ENCODE measurements at places on chromosomes 2 and 18.

- DNase-seq = no peak
These were observed 675 bp upstream of the SPIRE1 start for GRCh38 chr18:12658426-12659138.

DNA sequence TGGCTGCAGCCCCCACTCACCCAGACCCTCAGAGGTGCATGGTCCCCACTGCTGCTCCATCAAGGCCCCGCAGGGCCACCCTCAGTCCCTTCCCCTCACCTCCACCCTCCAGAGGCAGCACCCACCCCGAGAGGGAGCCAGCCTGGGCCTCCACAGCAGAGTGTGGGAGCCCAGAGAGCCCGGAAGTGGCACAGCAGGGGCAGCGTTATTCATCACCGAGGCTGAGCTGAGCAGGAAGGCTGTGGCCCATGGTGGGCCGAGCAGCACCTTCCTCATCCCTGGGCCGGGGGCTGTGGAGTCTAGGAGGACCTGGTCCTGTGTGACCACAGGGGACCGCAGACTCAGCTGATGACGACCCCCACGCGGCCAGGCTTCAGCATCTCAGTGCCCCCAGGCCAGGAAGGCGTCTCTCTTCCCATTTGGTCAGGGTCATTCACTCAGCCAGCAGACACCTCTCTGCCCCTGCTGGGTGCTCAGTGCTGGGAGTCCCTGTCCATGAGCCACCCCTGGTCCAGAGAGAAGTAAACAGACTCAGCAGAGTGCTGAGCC is 258.1 kb downstream of the ATAD2B start:
- DNase-seq = no peak

- DNase-seq = no peak
These were observed 493.8 kb downstream of the FBXO15 start for GRCh38 chr18:73653827-73654226.

DNA sequence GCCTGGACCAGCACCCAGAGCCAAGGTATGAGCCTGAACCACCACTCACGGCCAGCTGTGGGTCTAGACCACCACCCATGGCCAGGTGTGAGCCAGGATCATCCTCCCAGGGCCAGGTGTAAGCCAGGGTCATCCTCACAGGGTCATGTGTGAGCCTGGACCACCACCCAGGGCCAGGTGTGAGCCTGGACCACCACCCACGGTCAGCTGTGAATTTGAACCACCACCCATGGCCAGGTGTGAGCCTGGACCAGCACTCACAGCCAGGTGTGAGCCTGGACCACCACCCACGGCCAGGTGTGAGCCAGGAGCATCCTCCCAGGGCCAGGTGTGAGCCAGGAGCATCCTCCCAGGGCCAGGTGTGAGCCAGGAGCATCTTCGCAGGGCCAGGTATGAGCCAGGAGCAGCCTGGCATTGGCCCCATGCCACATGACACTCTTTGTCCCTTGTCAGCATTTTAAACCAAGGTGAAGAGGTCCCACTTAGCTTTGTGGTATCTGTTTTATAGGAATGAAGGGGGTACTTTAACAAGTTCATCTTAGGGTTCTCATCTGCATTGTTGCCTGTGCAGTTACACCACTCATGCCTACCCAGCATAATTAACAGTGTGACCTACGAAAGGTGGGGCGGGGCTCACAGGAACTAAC is 71.2 kb downstream of the AGAP1 start:
- DNase-seq = no peak

DNA sequence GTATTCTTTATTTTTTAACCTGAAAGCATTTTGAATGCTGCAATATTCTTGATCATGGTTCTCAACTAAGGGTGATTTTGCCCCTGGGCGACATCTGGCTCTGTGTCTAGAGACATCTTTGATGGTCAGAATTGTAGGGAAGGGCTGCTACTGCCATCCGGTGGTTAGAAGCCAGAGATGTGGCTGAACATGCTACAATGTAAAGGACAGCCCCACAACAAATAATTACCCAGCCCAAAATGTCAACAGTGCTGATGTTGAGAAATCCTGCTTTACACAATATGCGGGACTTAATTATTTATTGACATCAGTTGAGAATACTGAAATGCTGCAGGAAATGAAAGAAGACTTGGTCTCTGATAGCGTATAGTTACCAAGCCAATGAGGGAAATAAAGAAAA is 37.5 kb upstream of the SERPINB2 start:
- DNase-seq = no peak

GRCh38 chr2:29374823-29375222 is 259.6 kb downstream of the CLIP4 start:
- no peak for DNase-seq

DNA sequence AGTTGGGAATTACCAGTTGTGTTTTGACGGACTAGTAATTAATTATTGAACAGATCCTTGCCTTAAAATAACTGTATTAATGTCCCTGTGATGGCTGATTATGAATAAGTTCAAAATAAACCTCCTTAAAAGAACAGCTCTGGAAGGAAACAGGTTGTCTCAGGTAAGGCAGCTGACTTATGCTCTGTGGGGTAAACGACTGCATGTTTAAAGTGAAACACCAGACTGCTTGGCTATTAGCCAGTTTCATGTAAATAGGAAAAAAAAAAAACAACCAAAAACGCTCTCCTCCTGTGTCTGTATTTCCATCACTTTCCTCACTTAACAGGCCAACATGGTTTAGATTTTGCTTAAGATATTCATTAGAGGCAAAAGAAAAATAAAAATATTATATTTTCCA is 243.6 kb downstream of the TMEM182 start:
- DNase-seq = no peak

DNA sequence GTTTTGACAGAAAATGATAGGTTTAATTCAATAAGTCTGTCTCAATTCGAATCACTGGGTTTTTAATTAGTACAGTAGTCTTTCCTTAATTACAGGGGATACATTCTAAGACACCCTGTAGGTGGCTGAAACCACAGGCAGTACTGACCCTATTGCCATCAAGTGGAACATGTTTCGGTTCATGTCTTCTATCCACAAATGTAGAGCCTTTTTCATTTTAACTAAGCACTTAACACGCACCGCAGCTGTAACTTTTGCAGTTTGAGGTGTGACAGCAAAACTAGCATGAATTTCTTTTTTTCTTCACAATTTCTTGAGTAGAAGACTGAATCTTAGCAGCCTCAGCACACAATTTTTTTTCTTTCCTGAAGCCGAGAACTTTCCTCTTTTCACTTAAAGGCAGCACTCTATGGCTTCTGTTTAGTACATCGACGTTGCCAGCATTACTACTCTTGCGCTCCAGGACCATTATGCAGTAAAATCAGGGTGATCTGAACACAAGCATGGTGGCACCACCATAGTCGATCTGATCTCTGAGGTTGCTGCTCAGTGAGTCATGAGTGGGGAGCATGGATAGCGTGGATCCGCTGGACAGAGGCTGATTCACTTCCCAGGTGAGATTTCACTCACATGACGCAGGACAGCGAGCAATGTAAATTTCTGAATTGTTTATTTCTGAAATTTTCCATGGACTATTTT is 805.1 kb downstream of the RNF144A start:
- no peak for DNase-seq

Data from effector CD8-positive, alpha-beta T cell (primary cell).